ENCODE measurements at places on chromosomes 3 and 15.

- no peak for DNase-seq
These were observed 2.5 kb upstream of the DNAH12 start for GRCh38 chr3:57546616-57547015.

GRCh38 chr3:197292083-197292646 lies 6.2 kb downstream of the DLG1 start:
- DNase-seq = no peak

DNA sequence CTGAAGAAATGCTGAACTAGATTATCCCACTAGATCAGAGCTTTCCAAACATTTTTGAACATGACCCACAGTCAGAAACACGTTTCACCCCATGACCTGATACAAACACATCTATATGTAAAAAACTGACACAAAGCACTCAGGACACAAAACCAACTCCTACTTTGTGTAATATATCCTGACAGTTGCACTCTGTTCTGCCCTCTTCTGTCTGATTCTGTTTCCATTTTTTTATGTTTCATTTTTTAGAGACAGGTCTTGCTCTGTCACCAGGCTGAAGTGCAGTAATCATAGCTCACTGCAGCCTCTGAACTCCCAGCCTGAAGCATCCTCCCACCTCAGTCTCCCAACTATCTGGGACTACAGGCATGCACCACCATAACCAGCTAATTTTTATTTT lies 15.8 kb upstream of the RFTN1 start:
- peak; percentile 38 for DNase-seq

DNA sequence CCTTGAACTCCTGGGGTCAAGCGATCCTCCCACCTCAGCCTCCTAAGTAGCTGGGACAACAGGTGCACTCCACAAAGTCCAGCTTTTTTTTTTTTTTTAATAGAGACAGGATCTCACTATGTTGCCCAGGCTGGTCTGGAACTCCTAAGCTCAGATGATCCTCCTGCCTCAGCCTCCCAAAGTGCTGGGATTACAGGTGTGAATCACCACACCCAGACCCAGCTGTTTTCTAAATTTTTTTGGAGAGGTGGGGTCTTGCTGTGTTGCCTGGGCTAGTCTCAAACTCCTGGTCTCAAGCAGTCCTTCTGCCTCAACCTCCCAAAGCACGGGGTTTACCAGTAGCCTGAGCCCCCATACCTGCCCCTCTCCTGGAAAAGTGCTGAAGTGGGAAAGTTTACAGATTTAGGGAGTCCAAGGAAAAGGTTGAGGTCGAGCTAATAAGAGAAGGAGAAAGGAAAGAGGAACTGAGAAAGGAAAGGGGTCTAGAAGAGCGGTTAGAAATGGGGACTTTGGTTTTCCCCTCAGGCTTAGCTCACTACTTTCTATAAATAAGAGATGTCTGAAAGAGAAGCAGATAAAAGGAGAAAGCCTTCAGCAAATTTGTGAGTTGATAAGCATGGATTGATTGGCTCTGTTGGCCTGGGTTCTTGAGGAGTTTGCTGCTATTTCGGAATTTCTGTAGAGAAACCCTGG lies 23.6 kb downstream of the UBE2E1 start:
- no peak for DNase-seq

- DNase-seq = peak; percentile 94
These were observed 50.8 kb downstream of the GXYLT2 start for GRCh38 chr3:72938471-72939265.

GRCh38 chr3:141115789-141116541 lies 64.8 kb downstream of the SPSB4 start:
- DNase-seq = peak; percentile 1

GRCh38 chr15:101329867-101330380 lies 34.9 kb upstream of the SNRPA1 start:
- no peak for DNase-seq

DNA sequence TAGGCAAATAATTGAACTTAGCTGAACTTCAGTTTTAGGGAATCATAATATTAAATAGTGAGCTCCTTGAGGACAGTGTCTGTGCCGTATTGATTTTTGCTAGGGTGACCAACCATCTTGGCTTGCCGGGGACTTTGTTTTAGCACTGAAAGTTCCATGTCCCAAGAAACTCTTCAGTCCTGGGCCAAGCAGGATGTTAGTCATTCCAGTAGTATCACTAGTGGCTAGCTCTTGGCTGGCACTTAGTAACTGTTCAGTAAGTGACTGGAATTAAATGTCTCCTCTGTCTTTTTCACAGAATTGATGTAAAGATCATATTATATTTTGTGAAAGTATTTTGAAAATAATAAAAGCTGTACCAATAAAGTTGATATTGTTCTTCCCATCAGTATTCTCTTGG lies 42.3 kb downstream of the RSRC1 start:
- DNase-seq = no peak

- DNase-seq = no peak
These were observed 112.7 kb upstream of the SLC4A7 start for GRCh38 chr3:27596921-27597320.

GRCh38 chr3:4642611-4643010 lies 149.5 kb downstream of the ITPR1 start:
- DNase-seq = no peak

DNA sequence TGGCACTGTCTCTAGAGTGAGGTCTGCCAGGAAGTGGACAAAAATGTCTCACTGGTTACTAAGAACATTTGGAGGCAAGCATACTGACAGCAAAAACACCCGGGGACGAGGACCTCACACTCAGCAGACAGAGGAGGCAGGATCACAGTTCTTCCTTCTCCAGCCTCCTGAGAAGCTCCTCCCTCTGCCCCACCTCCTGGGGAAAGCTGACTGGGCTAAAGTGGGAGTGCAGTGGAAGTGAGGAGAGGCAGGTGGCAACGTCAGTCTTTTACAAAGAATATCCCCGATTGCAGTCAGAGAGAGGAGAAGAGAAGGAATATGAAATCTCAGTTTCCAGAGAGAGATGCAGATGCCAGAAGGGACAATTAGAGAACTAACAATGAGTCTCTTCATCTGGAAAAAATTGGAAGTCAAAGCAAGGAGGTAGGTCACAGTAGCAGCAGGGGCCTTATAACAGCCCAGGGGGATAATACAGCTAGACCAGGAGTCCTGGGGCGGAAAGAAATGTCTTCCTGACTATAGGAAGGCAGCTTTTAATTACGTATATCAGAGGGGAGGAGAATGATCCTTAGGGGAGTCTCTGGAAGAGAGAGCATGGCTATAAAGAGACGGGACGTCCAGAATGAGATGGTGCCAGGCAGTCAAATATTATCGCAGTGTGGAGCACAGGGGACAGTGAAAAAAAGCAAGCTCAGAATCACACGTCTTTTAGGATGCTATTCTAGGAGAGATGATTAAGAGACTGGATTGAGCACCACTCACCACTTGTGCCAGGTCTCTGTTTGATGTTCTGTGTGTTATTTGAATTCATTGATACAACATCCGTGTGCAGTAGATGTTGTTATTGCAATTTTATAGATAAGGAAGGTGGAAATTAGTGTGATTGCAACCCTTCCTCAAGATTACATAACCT lies 47.2 kb downstream of the LEO1 start:
- DNase-seq = no peak

GRCh38 chr3:28228623-28229022 lies 12.8 kb upstream of the CMC1 start:
- DNase-seq = no peak

DNA sequence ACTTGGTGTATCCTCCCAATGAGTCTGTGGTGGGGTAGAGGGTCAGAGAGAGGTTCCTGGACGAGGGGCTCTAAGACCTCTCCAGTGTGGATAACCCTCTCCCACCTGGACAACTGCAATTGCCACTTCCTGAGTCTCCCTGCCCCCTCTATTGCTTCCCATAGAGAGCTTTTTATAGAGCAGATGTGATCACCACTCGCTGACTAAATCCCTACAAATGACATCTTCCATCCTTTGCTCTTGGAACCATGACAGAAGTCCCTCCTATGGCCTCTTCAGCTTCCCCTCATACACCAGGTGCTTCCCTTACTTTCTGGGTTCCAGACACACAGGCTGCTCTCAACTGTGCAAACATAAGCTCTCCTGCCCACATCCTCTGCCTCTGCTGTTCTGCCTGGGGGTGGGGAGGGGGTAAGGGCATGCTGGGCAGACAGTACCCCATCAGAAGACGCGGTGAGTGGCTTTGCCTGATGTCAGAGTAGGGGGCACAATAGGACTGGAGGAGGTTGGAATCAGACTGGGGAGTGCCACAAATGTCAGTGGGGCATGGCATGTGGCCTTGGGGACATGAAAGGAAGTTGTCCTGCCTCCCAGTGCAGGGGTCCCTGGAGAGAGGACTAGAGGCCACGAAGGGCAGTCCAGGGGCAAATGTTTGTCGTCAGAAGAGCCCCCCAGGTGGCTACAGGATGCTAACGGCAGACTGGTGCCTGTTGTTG lies 15.2 kb downstream of the ITIH3 start:
- no peak for DNase-seq

DNA sequence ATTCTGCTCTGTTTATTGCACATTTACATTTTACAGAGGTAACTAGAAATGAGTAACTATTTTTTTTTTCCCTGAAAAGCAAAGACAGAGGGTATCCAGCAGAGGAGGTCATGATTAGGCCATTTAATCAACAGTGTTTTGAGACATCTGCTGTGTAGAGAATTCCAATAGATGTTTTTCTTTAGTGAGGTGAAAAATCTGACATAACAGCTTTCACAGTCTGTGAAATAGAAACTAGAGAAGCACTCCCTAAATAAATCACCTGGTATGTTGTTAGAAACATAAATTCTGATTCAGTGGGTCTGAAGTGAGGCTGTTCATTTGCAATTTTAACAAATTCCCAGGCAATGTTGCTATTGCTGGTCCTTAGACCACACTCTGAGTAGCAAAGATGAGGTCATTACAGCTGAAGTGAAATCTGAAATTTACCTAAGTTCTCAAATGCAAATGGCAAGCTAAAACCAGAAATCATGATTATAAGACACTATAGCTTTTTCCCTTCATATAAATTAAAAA lies 329.2 kb upstream of the LRRC3B start:
- no peak for DNase-seq

- DNase-seq = no peak
These were observed 222.1 kb downstream of the FHIT start for GRCh38 chr3:61029194-61029593.

DNA sequence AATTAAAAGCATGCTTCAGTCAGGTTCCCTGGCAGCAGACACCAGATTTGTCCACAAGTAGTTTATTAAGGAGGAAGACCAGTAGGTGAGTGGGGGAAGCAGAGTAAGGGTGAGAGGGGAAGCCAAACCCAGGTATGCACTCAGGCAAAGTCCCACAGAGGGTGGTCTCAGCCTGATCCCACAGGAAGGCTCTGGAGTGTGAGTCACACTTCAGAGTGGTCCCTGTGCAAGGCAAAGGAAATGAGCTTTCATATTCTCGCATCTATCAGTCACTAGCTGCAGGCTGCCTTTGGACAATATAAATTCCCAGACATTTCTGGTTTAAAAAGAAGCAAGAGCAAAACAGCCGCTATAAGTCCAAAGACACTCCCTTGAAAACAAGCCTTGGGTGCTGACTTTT lies 78.5 kb downstream of the TRANK1 start:
- DNase-seq = no peak

GRCh38 chr3:171991166-171991565 lies 48.2 kb upstream of the FNDC3B start:
- no peak for DNase-seq

- no peak for DNase-seq
These were observed 32.1 kb upstream of the IQSEC1 start for GRCh38 chr3:13105181-13105895.

- DNase-seq = no peak
These were observed 114.7 kb upstream of the GAP43 start for GRCh38 chr3:115508562-115508961.

DNA sequence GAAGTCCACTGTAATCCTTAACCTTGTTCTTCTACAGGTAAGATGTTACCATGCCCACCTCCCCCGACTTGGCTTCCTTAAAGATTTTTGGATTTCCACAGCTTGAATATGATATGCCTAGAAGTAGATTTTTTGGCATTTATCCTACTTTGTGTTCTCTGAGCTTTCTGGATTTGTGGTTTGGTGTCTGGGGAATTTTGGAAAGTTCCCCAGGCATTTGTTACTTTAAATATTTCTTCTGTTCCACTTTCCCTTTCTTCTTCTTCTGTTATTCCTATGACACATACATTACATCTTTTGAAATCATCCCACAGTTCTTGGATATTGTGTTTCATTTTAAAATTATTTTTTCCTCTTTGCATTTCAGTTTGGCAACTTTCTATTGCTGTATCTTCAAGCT lies 122.1 kb upstream of the TMEM108 start:
- no peak for DNase-seq

DNA sequence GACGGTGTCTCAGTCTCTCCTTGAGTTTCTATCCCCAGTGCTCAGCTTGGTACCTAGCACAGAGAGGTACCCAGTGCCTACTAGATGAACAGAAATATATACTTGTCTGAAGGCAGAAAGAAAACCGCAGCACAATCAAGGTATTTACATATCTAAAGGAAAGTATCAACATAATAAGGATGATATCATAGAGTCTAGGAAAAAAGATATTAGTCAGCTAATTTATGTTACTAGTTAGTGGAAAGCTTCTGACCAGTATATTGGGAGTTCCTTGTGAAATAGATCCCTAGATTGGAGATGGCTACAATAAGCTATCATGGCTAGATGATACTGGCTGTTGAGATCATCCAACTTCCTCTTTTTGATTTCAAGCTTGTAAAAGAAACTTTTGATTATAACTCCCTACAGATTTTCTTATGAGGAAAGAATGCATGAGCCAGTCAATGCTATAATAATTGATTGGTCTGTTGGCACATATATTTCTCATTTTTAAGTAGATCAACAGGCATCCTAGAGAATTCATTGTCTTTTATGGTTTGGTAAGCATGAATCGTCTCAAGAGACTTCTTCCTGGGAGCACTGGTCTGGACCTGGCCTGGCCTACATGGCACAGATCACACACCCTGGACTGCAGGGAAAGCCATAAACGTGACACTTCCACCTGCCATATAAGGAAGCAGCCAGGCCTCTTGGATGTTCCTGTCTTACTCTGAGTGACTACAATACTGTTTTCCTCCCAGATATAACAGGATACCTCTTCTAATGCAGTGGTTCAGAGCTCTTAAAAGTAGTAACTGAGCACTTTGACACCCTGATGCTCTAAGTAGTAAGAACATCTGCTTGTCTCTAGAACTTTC lies 60.7 kb downstream of the IMPG2 start:
- peak; percentile 30 for DNase-seq

GRCh38 chr3:189519458-189519857 lies 111.7 kb upstream of the TP63 start:
- DNase-seq = no peak

- no peak for DNase-seq
These were observed 62.4 kb downstream of the RTP4 start for GRCh38 chr3:187430576-187430975.

DNA sequence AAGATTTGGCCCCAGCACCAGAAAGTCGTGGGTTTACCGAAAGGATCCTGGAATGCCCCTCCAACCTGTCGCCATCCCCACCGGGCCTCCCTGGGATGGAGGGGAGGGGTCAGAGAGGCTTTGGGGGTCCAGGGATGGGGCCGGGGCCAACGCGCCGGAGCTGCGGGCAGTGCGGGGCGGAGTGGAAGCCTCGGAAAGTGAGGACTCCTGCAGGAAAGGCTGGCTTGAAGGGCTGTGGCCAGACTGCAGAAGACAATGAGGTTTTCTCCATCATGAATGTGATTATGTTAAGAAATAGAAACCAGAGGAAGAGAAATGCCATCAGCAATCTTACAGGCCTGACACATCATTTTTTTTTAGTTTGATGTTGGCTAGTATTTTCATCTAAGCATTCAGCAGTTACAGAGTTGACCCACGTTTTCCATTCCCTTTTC lies 738 bp downstream of the YEATS2 start:
- DNase-seq = peak; percentile 38
